Esophagus mucosa (tissue), 1 donor: ENCODE measurements at places on chromosomes 4 and X. TPM values are rescaled to one million over a fixed set of nuclear protein-coding genes. Genes with fewer than 3 reads are reported as not detected.

The SSX4 gene
- not detected for total RNA-seq

DNA sequence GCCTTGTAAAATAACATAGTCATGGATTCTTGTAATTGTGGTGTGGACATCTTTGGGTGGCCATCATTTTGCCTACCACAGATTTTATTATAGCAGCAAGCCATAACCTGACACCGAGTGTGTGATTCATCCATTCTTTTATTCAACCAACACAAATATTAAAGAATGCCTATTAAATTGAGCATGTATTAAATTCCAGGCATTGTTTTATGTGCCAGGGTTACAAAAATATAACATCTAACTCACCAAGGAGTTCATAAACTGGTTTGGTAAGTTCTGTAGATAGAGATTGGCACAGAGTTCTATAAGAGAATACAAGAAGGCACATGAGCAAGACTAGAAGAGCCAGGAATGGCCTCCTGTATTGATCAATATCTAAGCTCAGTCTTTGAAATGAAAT, 18.0 kb downstream of the NBDY start:
- peak; percentile 81 for ATAC-seq

- ATAC-seq, result no peak
Observed at GRCh38 chr4:24370421-24370820, 213.9 kb downstream of the DHX15 start.

- ATAC-seq, result no peak
Observed at GRCh38 chrX:72094894-72095293, 36.8 kb downstream of the RTL5 start.

- no peak for ATAC-seq
Observed at GRCh38 chrX:105910563-105911105, 88.3 kb downstream of the NRK start.

GRCh38 chr4:5660185-5660584, 48.2 kb downstream of the EVC2 start:
- peak; percentile 51 for ATAC-seq

- ATAC-seq, result no peak
Observed at GRCh38 chrX:10245886-10246285, 89.1 kb downstream of the CLCN4 start.

The CLDN22 gene
- total RNA-seq, result 0.16 TPM

DNA sequence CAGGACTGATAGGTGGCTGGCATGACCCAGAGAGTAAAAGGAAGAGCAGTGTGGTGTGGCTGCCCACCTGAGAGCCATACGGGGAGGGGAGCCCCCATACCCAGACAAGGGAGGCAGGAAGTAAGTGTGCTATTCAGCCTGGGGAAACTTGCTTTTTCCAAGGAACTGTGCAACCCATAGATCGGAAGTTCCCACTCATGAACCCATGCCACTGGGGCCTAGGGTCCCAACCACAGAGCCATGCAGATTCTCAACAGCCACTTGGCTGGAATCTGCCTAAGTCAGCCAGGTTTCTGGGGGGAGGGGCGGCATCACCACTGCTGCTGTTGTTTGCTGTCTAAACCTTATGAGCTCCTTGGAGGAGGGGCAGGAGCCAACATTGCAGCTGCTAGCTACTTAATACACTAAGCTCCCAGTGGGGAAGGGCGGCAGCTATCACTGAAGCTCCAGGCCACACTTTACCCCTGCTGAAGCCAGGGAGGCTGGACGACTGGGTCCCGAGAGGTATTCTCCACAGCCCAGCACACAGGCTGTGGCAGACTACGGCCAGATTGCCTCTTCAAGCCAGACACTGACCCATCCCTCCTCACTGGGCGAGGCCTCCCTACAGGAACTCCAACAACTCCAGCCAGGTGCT, 410.4 kb downstream of the INPP4B start:
- no peak for ATAC-seq

The CFAP99 gene
- 0.28 TPM for total RNA-seq

- ATAC-seq, result peak; percentile 13
Observed at GRCh38 chrX:330726-331150, 12.1 kb upstream of the GTPBP6 start.
